ENCODE measurements at places on chromosomes 1 and 21. TPM values are rescaled to one million over a fixed set of nuclear protein-coding genes. Genes with fewer than 3 reads are reported as not detected.

DNA sequence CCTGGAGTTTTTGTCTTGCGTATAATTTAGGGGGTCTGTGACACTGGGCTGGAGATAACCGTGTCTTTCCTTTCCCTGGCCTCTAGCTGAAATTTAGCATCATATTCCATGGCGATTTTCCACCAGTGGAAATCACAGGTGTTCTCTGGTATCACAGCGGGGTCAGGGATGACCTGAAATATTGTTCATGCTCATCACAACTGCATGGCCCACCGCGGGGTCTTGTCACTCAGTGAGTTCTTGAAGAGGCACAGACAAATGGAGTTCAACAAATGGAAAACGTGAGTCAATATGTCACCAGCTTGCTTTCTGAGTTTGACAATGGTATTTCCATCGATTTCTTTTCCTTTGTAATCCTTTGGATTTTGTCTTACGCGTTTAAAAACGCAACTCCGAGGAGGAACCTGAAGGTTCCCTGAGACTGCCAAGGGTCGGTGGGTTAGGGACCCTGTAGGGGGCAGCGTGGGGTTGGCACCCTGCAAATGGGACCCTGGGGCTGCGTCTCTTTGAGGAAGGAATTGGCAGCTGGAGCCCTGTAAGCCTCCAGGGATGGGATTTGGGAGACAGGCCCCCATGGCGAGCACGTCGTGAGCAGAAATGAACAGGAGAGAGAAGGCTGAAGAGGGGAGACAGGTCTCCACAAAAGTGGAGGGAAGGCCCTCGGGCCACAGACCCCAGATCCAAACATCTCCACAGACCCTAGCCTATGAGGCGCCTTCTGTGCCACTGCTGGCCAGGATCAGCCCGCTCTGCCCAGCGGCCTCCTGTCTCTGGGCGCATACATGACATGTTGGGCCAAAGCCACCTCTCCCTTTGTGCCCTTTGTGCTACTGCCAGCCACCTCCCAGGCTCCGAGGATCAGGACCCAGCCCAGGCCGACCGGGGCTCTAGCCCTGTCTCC lies 32.1 kb upstream of the RUNX3 start:
- no peak for DNase-seq

DNA sequence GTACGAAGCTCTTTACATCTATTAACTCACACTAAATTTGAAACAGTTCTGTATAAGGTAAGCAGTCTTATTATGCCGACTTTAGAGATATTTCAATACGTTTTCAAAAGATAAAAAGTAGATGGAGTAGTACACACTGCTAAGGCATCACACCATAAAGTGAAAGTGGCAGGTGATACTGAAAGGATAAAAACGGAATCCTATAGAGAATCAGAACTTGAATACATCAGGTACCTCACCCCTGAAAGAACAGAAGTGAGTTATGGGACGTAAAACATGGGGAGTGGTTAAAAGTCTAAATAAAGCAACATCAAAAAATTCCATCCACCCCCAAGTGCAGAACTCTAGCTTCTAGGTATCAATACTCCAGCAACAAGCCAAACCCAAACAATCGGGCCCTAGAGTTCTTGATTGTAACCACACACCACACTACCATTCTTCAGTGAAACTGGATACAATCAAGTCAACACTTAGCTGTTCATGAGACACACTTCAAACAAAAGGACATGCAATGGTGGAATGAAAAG lies 142.6 kb downstream of the SMYD3 start:
- no peak for DNase-seq

- DNase-seq, result no peak
Observed at GRCh38 chr1:8002329-8002910, 23.7 kb downstream of the ERRFI1 start.

DNA sequence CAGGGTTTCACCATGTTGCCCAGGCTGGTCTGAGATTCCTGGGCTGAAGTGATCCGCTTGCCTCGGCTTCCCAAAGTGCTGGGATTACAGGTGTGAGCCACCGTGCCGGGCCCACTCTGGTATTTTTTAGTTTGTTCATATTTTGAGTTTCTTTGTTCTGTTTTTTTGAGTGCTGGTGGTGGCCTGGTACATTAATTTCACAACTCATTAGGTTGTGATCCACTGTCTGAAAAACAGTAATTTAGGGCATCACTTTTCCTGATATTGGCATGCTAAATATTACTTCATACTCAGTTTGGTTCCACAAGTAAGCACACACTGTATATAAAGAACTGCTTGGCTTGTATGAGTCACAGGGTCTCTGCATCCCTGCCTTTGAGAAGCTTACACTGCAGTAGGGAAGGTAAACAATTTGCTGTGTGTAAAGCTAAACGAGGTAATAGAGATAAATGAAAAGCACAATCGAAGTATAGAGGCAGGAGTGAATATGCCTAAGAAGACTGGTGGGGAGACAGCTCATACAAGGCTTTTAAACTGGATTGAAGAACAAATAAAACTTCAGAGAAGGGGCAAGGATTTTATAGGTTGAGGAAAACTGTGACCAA lies 7.7 kb downstream of the SNX27 start:
- no peak for DNase-seq

- peak; percentile 23 for DNase-seq
Observed at GRCh38 chr1:88890791-88891317, 513 bp downstream of the GTF2B start.

DNA sequence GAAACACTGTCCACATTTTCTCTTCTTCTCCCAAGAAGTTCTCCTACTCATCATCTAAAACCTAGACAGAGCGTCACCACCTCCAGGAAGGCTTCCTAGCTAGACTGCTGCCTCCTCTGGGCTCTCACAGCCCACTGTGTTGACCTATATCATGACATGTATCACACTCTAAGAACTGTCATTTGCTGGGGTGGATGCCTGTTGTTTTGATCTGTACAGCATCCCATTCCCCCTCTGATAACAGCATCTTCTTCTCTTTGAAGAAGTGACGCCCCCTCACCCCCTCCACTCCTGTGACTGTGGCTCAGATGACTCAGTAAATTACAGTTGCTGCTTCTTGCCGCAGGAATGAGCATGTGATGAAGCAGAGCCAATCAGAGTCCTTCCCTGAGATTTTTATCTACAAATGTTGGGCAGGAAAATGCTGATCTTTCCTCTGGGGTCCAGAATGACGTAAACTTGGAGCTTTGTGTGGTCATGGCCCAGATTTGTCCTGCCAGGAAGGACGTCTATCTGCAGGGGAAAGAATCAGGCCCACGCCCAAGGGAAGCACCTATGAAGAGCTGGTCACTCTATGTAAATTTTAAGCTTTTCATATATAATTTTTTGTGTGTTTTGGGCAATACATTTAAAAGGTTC lies 28.0 kb upstream of the FOXO6 start:
- DNase-seq, result no peak

GRCh38 chr1:110638058-110638457 lies 31.9 kb upstream of the KCNA2 start:
- no peak for DNase-seq

The OLFM3 gene
- not detected for total RNA-seq

The CRP gene
- total RNA-seq, result not detected

The SPRR2F gene
- total RNA-seq, result not detected

DNA sequence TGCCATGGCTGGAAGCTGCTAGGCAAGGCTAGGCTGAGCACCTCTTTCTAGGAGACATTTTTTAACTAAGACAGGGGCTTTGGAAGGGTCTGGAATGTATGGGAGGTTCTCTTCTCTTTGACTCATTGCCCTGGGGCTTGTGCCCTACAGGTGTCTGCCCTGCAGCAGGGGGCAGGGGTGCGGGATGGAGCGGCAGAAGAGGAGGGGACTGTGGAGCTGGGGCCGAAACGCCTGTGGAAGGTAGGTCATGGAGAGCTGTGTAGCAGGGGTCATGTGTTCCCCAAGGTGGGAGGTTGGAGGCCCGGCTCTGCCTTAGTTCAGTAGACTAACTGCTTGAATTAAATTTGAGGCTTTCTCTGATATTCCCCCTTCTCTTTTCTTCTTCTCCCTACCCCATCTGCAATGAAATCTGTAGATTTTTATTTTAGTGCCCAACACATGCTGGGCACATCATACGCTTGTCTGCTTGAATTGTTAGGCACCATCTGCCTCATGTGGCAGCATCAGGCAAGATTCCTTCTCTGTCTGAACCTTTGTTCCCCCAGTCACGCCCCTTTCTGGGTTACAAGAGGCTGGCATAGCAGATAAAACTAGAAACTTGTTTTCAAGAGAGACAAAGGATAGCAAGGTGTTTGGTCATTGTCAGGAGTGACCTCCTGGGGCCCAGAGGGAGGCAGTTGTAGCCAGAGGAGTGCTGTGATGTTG lies 18.4 kb downstream of the PPFIA4 start:
- DNase-seq, result no peak

- DNase-seq, result no peak
Observed at GRCh38 chr1:240586006-240586405, 25.9 kb downstream of the GREM2 start.

GRCh38 chr1:96400089-96400488 lies 321.5 kb upstream of the PTBP2 start:
- no peak for DNase-seq

GRCh38 chr1:33443705-33444180 lies 12.8 kb upstream of the PHC2 start:
- no peak for DNase-seq

- DNase-seq, result no peak
Observed at GRCh38 chr1:55117941-55118340, 78.6 kb downstream of the PCSK9 start.

GRCh38 chr1:15290382-15290781 lies 43.4 kb downstream of the FHAD1 start:
- no peak for DNase-seq

GRCh38 chr1:100778748-100779147 lies 59.2 kb downstream of the VCAM1 start:
- DNase-seq, result no peak

DNA sequence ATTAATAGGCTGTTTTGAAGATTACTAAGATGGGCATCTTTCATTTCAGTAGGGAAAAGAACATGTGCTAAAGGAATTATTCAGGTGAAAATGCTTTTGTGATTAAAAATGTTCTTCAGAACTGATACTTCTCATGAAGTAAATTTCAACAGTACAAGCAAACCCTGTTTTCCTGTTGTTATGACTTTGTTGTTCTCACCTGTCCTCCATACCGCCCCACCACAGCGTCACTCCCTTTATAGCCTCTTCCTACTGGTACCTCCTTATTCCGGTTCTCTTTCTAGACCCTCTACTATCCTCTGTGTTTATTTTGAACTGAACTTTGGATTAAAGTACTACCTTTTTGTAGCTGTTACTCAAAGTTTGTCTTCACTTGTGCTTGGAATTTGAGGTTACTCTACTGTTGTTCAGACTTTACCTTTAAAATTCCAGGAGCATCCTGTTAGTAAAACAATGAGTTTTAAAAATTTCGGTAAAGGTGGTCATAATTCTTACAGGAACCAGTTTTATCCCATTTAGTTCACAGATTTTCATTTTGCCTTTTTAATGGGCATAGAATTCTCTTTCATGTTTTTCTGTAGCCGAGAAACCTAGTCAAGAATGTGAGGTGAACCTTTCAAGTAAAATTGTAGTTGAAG lies 10.9 kb downstream of the CNST start:
- peak; percentile 55 for DNase-seq

DNA sequence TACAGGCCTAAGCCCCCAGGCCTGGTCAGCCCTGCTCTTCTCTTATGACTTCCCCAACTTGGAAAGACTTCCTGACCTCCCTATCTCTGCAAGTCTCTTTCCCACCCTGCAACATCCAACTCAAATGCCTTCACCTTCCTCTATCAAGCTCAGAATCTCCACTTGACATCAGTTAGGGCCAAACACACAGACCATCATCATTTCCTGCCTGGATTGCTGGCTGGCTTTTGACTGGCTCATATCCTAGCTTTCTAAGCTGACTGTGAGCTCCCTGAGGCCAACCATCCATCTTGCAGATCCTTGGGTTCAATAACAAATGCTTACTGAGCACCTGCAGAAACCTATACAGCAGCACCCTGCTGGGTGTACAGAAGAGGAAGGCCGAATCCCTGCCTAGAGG lies 137.3 kb upstream of the EDN2 start:
- DNase-seq, result no peak

DNA sequence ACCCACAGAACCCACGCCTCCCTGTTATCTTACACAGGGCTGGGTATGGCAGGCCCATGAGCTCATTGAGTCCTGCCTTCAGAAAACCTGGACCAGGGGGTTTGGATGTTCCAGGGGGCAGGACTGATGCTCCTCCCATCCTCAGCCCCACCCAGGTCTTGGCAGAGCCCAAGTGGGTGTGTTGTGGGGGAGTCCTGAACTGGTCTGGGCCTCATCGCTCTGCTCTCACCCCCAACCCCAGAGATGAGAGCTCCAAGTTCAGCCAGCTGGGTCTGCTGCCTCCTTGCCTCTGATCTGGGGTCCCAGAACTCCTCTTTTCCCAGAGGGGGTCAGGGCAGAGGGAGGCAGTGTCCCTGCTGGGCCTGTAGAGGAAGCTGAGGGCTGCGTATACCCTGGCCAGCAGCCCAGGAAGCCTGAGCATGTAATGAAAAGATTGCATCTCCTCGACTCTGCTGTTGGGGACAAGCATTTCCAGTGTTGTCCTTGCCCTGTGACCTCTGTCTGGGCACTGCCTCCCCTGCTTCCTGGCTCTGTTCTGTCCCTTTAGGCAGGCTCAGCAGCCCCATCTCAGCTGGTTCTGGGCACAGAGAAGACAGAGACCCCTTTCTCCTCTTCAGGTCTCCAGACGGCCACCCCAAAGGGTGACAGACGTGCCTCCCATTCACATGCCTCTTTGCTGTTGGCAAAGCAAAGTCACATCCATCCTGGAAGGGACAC lies 54.7 kb upstream of the EPS8L3 start:
- DNase-seq, result no peak

GRCh38 chr21:34830386-34831170 lies 161.8 kb downstream of the CLIC6 start:
- no peak for DNase-seq

DNA sequence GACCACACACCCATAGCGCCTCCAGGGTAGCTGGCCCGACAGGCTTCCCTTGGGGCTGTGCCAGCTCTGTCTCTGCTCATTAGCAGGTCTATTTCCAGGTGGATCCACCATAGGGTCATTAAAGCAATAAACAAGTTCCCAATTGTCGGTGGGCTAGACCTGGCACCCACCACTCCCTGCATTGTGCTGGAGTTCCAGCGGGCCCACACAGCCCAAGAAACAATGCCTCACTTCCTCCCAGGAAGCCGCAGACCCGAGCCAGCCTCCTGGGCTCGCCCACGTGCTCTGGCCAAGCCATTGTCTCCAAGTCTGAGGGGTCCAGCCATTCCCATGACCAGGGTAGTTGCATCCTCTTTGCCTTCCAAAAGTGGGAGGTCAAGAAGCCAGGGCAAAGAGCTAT lies 27.5 kb upstream of the SOX13 start:
- DNase-seq, result no peak

GRCh38 chr1:235266967-235267366 lies 61.0 kb downstream of the ARID4B start:
- no peak for DNase-seq

All from CD4-positive, CD25-positive, alpha-beta regulatory T cell (primary cell).